ENCODE measurements at places on chromosomes 3 and 15. TPM values are rescaled to one million over a fixed set of nuclear protein-coding genes. Genes with fewer than 3 reads are reported as not detected.

DNA sequence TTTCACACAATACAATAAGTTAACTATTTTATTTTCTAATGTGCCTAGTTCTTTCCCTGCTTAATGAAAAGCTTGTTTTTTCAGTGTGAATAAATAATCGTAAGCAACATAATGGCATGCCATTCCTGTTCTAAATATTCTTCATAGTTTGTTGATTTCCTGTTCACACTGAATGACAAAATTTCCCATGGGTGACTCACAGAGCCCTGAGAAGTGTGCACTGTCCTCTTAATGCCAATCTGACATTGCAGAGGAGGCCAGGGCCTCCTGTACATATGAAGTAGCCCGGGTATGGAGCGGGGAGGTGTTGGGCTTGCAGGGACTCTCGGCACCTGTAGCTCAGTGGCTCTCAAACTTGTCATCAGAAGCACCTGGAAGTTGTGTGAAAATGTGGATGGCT is 24.3 kb downstream of the CCR3 start:
- no peak for DNase-seq

GRCh38 chr15:41695750-41696436 is 35.7 kb downstream of the MGA start:
- peak; percentile 75 for DNase-seq

- DNase-seq, result no peak
Observed at GRCh38 chr15:48559285-48559684, 86.2 kb downstream of the FBN1 start.

DNA sequence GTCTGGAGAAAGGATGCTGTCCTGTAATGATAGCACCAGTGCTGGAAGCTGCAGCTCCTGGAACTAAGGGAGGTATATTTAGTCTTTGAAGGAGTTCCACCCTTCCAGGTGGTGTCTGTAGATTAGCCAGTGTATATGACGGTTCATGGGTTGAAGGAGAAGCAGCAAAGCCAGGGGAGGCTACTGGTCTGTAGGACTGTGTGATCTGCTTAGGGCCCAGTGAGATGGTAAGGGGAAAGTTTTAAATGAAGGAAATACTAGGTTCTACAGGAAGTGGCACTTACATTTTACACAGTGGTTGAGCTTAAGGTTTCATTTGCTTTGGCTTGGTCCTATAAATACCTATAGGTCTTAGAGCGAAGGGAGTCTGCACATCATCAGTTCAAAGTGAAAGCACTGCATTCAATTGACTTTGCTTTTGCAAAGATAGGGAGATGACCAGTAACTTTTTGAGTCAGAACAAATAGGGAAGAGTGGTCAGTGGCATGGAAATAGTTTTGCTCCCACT is 5.6 kb downstream of the SLC25A38 start:
- peak; percentile 37 for DNase-seq

- no peak for DNase-seq
Observed at GRCh38 chr3:145089337-145089736, 1071.6 kb downstream of the PLOD2 start.

- no peak for DNase-seq
Observed at GRCh38 chr3:136022529-136023263, 57.2 kb downstream of the PPP2R3A start.

- no peak for DNase-seq
Observed at GRCh38 chr3:185727873-185728272, 97.0 kb downstream of the IGF2BP2 start.

DNA sequence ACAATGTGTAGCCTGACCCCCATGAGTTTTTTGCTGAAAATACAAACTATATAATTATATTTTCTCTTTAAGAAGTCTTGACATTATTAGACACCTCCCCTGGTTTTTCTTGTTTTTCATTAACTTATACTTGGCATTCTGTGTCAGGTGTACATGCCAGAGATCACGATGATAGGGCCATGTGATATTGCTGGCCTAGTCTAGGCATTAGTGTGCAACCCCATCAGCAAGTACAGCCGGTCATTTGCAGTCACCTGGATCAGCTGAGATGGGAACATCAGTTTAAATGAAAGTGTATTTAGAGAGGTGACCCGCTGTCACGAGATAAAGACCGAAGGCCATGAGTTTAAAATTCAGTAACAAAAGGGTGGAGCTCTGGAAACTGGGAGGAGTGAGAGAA is 12.6 kb upstream of the SPPL2A start:
- DNase-seq, result no peak

- no peak for DNase-seq
Observed at GRCh38 chr3:40019376-40019775, 210.0 kb downstream of the MYRIP start.

- no peak for DNase-seq
Observed at GRCh38 chr15:43439268-43439667, 53.7 kb downstream of the TP53BP1 start.

DNA sequence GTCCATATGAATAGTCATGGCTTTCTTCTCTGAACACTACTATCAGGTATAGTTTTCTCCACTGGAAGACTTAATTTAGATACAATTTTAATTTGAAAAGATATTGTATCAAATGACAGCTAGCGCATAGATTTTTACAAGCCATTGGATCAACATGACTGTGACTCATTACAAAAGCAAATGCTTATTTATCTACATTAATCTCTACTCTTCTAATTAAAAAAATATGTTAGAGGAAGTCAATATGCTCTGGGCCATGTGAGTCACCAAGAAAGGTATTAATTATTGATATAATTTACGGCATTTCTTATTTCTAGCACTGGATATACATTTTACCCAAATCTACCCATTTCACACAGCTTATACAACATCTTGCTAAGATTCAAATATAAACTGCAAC is 800.3 kb upstream of the GBE1 start:
- no peak for DNase-seq

GRCh38 chr3:78517965-78518364 is 1249.8 kb downstream of the ROBO1 start:
- DNase-seq, result no peak

DNA sequence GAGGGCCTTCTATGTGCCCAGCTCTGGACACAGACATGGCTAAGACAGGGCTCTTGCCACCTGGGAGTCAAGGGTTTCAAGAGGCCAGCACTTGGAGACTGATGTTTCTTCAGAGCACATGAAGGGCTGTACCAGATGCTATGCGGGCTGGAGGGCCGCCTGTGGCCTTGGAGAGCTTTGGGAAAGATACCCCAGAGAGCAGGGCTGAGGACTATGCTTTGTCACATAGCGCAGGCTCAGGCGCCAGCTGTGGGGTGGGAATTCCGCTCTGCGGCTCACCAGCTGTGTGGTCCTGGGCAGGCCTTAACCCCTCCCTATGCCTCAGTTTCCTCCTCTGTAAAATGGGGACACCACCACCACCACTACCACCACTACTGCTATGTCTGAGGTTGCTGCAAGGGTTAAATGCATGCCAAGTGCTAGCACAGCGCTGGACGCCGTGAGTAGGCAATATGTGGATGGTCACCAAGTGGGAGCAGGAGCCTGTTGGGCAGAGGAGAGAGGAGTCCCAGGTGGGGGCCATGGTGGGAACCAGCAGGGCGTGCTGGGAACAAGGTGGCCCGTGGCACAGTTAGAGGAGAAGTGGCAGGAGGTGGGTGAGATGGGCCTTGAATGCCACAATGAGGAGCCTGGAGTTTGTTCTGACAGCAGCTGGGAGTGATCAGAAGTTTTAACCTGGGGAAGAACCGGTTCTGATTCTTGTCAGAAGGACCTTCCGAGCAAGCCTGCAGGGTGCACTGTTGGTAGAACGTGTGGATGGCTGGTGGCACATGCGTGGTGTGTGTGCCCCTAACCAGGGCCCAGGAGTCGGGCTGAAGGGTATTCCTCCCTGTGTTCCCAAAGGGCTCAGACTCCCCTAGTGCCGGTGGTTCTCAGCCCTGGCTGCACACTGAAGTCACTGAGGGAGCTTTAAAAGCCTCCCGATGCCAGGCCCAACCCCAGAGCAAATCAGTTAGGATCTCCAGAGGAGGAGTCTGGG is 41.7 kb downstream of the FEM1B start:
- no peak for DNase-seq

DNA sequence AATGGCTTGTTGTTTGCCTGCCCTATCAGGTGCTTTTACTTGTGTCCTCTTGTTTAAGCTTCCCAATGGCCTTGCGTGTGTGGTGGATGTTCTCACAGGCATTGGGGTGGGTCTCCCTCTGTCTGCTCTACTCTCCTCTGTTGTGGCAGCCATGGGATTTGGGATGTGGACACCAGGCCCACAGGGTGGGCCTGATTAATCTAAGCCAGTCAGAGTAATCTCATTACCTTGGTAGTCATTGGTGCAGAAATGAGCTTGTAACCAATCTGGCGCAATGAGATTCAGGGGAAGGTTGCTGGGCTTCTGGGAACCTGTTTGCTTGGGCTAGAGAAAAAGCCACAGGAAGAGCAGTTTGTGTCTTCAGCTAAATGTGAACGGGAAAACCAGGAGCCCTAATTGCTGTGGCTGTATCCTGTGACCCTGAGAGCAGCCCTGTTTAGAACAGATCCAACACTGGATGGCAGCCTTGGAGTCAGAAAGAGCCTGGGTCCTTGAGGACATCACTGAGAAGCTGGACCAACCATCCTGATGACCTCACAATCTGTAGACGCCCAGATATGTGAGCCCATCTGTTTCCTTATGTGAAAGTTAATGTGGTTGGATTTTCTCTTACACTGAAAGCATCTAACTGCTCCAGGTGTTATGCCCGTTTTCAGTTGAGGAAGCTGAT is 157.3 kb upstream of the UBE2E1 start:
- DNase-seq, result no peak

DNA sequence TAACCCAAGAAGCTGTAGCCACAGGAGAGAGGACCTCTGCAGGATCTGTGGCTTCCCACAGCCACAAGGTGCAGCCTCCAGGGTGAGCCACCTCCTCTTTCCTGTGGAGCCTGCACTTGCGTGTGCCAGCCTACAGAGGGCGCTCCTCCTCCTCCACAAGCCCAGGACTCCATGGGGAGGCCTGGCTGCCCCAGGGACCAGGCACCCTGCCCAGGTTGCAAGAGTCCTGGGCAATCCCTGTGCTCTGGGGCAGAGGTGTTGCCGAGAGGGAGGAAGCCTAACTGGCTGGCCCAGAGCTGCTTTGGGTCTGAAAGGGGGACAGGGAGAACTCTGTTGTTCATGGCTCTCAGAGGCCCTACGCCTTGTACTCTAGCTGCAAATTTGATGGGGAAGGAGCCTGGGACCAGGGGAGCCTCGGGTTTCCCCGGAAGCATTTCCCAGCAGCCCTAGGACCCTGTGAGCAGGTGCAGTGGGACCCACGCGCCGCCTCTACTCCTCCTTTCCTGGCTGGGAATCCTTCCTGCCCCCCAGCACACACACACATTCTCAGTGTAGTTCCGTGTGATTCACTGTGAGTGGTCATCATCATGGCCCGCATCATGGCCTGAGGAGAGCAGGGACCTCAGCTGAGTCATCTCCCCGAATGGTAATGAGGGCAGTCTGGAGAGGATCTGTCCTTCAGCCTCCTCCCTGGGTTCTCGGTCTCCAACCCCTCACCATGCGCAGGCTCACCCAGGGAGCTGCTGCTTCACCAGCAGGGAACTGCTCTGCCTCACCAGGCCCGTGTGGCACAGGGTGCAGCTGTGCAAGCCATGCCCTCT is 24.3 kb downstream of the TBC1D21 start:
- peak; percentile 84 for DNase-seq

GRCh38 chr15:70258369-70259027 is 160.8 kb upstream of the TLE3 start:
- peak; percentile 84 for DNase-seq

- DNase-seq, result no peak
Observed at GRCh38 chr3:177375316-177375715, 178.0 kb upstream of the TBL1XR1 start.

DNA sequence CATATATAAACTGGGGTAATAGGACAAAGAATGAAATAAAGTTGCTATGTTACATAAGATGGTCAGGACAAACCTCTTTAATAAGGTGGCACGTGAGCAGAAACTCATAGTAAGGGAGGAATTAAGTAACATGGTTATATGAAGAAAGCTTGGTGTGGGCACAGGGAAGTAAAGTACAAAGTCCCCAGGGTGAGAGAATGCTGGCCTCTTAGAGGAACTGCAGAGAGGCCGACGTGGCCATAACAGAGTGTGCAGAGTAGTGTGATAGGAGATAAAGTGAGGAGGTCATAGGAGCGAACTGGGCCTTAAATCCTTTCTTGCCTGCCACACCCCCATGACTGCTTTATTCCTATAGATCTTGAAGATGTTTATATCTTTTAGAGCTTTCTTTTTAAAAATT is 17.4 kb upstream of the RBMS3 start:
- no peak for DNase-seq

GRCh38 chr15:74795966-74796625 is 14.2 kb downstream of the CSK start:
- DNase-seq, result peak; percentile 59

DNA sequence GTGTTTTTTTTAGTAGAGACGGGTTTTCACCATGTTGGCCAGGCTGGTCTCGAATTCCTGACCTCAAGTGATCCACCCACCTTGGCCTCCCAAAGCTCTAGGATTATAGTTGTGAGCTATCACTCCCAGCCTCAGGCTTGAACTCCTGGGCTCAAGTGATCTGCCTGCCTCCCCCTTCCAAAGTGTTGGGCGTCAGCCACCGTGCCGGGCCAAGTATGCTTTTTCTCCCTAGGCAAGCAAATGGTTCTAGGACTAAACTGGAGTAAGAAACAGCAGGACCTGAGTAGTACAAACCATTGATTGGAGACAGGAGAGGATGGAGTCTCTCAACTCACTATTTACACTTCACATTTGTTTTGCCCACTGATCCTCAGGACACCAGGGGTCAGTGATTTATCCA is 4.6 kb upstream of the PTPN9 start:
- DNase-seq, result no peak

GRCh38 chr3:39917065-39917773 is 107.8 kb downstream of the MYRIP start:
- no peak for DNase-seq

DNA sequence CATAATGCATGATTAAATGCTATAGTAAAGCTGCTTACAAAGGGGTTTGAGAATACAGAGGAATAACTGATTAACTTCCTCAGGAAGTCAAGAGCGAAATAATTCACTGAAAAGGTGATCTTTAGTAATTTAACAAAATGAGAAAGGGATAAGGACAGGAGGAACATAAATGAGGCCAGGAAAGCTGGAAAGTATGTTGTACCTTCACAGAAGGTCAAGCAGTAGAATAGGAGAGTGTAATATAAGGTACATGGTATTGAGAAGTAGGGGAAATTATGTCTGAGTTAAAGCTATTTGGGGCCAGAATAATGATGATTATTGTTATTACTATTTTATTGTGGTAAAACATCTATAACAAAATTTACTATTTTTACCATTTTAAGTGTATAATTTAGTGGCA is 19.2 kb downstream of the GOLM2 start:
- no peak for DNase-seq

DNA sequence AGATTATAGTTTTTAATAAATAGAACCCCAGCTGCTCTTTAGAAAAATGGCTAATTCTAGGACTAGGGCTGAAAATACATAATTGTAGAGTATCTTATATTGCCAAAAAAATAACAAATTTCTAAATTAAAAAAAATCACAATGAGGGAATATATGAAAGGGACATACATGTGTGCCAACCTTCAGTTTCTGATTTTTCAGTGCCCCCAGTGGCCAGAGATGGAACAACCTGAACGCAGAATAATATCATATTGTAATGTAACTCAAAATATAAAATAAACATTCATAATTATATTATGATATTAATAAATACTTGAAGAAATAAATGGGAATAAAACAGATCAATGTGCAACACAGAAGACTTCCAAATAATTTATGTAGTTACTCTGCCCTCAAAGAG is 460.5 kb downstream of the ZNF385D start:
- DNase-seq, result no peak

The SLC12A1 gene
- total RNA-seq, result not detected

The PLA2G4D gene
- not detected for total RNA-seq

The SLC25A26 gene
- 14.2 TPM for total RNA-seq

The IGSF11 gene
- total RNA-seq, result 2.0 TPM

The IP6K2 gene
- 50.4 TPM for total RNA-seq

The KBTBD8 gene
- 10.8 TPM for total RNA-seq

The DUOX1 gene
- total RNA-seq, result not detected

Measured in activated CD8-positive, alpha-beta T cell treated with anti-CD3 and anti-CD28 coated beads, Interleukin-2, amount 10 ng/mL, durations not matched to agents 7 days and 5 days (primary cell).